Activated T-cell treated with anti-CD3 and anti-CD28 coated beads for 4 hours (primary cell): ENCODE measurements at places on chromosomes 13 and 19.

DNA sequence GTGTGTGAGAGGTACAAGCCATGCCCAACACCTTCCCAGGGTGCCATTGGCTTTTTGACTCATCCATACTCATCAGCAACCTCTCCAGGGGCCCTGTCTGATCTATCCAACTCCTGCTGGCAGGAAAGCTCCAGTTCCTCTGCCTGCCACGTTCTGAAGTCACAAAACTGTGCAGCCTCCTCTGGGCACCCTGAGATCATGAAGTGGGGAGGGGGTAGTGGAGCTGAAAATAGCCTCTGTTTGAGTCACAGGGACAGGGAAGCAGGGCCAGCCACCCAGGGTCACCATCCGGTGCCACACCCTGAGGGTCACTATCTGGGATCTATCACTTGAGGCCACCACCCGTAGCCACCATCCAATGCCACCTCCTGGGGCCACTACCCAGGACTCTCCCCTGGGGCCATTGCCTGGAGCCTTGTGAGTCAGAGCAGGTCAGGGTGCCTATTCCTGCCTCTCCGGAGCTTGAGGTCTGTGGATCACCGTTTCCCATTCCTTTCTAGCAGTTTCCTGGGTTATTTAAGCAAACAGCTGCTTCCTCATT lies 172.1 kb downstream of the NUFIP1 start:
- DNase-seq = no peak

- DNase-seq = no peak
Measured at GRCh38 chr19:18760440-18761383, 30.4 kb downstream of the COMP start.

- no peak for DNase-seq
Measured at GRCh38 chr19:29741776-29742175, 26.7 kb upstream of the C19orf12 start.

GRCh38 chr19:21789466-21790085 lies 22.2 kb upstream of the ZNF100 start:
- no peak for DNase-seq

GRCh38 chr13:61727767-61728166 lies 312.1 kb upstream of the PCDH20 start:
- DNase-seq = no peak

DNA sequence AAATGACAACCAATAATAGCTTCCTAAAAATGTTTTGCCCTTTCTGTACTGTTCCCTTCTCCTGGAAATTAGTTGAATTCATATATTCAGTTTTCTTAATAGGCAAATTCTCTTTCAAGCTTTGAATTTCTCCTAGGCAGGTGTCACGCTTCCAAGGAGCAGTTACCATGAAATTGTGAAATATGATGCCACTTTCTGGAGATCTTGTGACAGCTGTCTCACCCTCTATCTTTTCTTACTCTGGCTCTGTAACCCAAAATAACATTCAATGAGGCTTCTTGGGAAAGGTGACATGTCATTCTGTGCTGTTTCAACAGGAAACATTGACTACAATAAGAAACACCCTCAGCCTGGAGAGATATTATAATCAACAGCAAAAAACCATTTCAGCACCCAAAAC lies 80.3 kb upstream of the MRI1 start:
- no peak for DNase-seq

GRCh38 chr13:101944521-101944920 lies 457.3 kb downstream of the FGF14 start:
- DNase-seq = no peak

- no peak for DNase-seq
Measured at GRCh38 chr19:18107235-18107634, 9.7 kb downstream of the MAST3 start.

DNA sequence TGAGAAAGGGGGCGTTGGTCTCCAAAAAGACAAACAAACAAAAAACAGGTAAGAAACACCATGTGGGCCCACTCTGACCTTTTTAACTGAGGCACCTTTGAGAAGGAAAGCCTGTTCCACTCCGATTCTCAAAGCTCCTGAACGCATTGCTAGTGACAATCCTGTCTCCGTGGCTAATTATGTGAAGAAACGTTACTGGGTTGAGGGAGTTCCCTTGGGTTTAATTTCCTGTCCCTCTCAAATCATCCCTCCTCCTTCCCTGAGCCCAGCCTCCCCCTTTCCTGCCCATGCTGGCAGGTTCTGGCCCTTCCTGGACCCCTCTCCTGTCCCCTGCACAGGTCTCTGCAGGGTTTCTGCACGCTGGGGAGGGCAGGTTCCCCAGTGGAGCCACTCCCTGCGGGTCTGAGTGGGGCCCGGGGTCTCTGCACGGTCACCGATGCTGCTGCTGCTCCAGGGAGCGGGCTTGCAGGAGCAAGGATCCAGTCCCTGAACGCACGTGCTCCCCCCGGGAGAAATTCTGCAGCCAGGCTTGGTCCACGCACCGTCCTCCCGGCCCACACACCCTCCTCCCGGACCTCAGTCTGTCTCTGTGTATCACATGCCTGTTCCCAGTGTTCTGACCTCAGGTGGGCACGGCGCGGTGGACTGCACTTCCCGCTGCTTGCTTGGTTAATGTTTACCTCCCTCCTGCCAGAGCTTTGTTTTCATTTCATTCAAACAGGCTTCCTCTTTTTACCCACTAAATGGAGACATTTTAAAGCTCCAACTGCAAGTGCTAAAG lies 76.4 kb upstream of the MCF2L start:
- no peak for DNase-seq

- no peak for DNase-seq
Measured at GRCh38 chr13:111518161-111518792, 197.8 kb downstream of the TEX29 start.

DNA sequence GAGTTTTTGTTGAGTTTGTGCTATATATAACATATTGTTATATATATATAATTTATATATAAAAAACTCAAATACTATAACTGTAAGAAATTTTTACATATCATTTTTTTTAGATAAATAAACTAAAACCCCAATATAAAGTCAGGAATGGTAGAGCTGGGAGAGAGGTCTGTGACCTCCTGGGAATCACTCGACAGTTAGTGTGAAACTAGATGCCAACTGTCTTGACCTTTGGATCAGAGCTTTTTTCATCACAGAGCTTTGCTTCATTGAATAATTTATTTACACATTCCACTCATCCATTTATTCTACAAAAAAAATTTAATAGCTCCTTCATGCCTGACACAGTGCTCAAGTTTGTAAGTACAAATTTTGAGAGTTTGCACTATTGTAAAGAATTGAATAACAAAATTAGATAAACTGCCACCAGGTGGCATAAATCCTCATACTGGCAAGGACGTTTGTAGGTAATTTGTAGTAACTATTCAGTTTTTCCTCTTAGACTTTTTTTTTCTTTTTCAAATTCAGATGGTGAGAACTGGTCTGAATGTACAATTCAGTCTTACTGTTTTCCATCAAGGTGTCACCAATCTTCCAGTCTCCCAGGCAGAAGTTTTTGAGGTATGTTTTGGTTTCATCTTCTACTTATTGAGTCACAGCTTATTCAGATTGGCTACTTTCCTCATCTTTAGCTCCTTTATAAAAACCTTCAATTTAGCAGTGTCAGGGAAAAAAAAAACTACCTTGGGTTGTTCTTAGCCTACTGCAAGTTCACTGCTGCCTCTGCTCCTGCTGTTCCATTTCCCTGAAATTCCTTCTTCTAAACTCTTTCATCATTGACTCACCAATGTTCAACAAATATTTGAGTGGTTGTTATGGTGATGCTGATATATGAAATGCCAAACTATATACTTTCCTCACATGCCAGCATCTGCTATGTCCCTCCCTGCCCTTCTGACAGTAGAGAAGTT lies 28.7 kb downstream of the LACC1 start:
- DNase-seq = no peak

GRCh38 chr19:13207846-13208671 lies 57.8 kb downstream of the IER2 start:
- peak; percentile 55 for DNase-seq

- no peak for DNase-seq
Measured at GRCh38 chr13:22940736-22941135, 240.0 kb upstream of the SGCG start.

GRCh38 chr13:107842562-107843180 lies 372.7 kb downstream of the LIG4 start:
- no peak for DNase-seq

- DNase-seq = no peak
Measured at GRCh38 chr13:48629277-48629676, 24.5 kb upstream of the CYSLTR2 start.

GRCh38 chr19:32191921-32192320 lies 153.5 kb upstream of the ZNF507 start:
- no peak for DNase-seq

GRCh38 chr13:20495087-20496023 lies 30.3 kb downstream of the CRYL1 start:
- DNase-seq = peak; percentile 54

DNA sequence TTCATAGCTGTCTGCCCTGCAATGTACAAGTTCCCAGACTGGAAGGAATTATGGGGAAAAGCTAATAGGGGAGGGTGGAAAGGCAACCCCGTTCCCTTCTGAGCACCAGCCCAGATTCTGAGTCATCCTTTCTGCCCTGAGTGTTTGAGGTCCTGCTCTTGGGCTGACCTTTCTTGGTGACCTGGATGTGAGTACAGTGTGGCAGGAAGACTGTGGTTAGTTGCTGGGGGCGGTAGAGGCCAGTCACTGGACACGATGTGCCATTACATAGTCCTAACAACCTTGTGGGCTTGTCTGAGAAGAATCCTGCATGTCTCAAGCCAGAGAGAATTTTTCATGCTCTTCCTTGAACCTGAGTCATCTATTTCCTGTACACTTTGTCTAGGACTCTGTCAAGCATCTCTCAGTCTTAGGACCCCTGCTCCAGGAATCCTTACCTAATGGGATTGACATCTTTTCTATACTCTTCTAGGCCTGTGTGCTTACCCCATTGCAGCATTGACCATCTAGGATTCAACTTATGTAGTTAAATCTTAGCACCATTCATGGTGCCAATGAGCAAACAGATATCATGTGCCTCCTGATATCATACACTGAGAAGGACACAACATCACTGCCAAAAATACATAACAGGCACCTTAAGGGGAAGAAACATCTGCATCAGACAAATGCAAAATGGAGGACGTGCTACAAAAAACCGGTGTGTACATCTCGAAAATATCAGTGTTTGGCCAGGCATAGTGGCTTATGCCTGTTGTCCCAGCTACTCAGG lies 8.1 kb upstream of the ANGPTL4 start:
- no peak for DNase-seq

GRCh38 chr19:13882836-13883235 lies 5.9 kb downstream of the NANOS3 start:
- no peak for DNase-seq

- no peak for DNase-seq
Measured at GRCh38 chr13:71117920-71118319, 749.1 kb downstream of the DACH1 start.

DNA sequence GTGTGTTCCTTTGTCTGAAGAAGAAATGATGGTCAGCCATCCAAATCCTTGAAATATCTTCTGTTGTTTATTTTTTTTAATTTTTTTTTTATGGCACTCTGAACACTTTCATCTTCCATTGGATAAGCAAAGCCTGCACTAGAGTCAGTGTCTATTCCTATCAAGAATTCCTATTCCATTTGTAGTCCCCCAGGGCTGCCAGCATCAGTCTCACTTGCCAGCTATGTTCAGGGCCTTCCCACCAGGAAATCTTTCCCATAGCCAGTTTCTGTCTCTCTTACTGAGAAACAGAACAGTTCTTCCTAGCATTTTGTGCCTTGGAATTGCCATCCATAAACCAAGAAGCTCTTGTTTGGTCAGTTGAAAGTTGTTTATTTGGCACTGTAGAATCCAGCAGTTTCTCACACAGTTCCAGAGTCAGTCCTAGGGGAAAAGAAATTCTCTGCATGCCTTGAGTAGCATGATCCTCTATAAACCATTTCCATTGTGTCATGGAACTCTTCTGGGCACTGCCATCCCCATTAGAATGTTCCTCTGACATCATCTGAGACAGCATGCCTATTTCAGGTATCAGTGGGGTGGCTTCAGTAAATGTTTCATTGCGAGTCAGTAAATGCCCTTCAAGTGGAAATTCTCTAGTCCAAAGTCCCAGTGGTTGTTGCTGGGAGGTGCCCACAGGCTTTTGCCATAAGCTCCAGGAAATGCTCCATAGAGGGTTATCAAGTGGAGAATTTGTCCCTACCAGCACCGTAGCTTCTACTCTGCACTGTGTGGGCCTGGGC lies 18.7 kb upstream of the SPRYD7 start:
- DNase-seq = no peak

- no peak for DNase-seq
Measured at GRCh38 chr19:4536798-4537197, 1.8 kb upstream of the PLIN5 start.

GRCh38 chr13:94646904-94647303 lies 45.2 kb downstream of the GPR180 start:
- DNase-seq = no peak

DNA sequence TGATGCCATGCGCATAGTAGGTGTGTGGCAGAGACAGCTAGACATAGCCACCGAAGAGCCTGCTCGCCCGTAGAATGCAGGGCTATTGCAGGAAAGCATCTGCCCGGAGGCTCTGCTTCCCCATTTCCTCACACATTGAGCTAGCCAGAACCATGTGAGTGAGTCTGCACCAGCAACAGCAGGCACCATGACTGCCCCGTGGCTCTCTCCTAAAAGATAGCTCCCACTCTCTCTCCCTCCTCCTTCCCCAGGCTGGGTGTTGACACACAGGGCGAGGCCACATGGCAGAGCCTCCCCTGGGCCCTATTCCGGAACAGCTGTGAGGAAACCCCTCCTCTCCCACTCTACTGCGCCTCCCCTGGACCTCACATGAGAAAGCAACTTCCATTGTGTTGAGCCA lies 52.3 kb upstream of the ATP12A start:
- no peak for DNase-seq

DNA sequence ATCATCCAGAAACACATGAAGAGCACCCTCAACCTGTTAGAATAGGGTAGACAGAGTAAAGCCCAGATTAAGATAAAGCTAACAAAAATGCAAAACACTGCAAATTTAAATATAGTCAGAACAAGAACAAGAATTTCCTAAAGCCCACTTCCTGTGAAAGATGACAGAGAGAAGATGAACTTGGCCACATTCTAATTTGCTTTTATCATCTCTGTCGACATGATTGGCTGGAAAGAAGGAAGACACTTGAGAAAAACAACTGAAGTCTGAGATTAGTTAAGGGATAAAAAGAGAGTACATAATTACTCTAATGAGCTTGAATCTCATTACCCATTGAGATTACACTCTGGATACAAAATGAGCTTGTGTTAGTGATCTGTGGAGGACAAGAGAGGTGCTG lies 537.6 kb downstream of the KLF5 start:
- DNase-seq = no peak

DNA sequence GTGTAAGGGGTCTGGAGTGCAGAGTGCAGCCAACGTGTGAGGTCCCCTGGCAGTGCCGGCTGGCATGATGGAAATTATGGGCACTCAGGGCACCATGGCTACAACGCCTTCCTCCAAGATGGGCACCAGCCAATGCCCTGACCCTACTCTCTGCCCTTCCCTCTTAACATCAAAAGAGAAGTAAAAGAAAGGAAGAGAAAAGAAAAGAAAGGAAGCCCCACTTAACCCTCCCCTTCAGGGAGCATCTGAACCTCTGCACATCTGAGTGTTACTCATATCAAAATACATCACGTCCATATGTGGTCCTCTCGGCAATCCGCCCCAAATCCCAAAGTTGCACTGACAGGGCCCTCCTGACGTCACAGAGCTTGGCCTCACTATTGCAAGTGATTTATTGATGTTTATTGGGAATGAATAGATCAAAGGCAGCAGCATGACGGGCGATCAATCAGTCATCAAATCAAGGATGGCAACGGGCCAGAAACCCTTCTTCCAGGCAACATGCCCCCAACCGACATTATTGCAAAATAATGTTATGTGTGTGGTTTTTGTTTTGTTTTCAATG lies 1.3 kb downstream of the TSHZ3 start:
- DNase-seq = no peak
